Fibroblast of lung (primary cell): ENCODE measurements at places on chromosomes 7 and 10. TPM values are rescaled to one million over a fixed set of nuclear protein-coding genes. Genes with fewer than 3 reads are reported as not detected.
A peak's percentile ranks its signal among the peaks of the same experiment; 100 is the strongest.

DNA sequence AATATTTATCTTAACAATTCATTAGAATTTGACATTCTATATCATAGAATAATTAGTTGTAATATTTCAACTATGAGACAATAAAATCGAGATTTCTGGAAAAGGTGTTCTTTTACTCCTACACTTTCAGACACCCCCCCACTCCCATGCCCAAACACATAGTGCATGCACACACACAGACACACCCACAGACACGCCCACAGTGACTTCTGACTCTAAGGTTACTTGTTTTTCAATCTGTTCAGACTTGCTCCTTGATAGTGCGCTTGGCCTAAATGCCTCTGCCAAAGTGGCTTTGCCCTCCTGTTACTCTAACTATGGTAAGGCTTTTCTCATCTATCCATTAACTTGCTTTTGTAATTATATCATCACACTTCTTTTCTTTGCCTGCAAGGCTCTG lies 144.0 kb upstream of the PPP1R3A start:
- DNase-seq, result no peak

DAGLB gene
- polyA plus RNA-seq, result 14.5 and 17.3 TPM in 2 replicates

GRCh38 chr10:118950190-118950680 lies 79.3 kb upstream of the NANOS1 start:
- peak; percentile 45 for DNase-seq

DNA sequence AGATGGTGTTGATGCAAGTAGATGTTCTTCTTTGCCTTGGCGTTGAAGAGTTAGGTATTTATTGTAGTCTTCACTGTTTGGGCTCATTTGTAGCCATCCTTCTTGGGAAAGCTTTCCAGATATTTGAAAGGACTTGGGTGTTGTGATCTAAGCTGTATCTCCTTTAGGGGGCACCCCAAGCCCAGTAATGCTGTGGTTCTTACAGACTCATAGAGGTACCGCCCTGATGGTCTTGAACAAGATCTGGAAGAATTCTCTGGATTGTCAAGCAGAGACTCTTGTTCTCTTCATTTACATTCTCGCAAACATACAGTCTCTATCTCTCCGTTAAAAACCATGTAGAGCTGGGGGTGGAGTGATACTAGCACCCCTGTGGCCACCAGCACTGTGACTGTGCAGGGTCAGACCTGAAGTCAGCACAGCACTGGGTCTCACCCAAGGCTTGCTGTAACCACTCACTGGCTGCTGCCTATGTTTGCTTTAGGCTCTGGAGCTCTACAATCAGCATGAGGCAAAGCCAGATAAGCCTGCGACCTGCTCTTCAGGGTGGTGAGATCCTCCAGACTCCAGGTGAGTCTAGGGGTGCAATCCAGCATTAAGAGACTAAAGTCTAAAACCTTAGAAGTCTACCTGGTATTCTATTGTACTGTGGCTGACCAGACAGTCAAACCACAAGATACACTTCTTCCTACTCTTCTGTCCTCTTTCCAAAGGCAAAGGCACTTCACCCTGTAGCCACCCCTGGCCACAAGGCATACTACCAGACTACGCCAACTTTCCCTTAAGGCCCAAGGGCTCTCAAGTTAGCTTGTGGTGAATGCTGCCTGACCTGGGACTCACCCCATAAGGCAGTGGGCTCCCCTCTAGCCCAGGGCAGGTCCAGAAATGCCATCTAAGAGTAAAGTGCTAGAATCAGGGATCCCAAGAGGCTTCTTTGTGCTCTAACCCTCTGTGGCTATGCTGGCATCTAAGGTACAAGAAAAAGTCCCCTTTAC lies 209.7 kb upstream of the TMEM196 start:
- peak; percentile 77 for DNase-seq

GRCh38 chr10:13233358-13233757 lies 816 bp downstream of the UCMA start:
- no peak for DNase-seq

DNA sequence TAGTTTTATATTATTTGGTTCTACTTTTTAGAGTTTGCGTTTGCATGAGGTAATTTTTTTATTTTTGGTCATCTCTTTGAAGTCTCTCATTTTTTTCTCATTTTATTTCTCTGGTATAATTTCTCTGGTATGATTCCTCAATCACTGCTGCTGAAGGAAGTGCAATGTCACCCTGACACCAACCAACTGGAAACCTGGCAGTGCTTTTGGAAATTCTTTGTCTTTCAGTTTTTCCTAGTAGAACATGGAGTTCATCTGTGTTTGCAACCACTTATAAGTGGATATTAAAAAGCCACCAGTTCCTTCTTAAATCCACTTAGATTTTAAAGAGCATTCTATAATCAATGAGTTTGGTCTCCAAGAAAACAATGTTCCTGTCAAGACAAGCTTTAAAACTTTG lies 291.8 kb downstream of the PRKG1 start:
- no peak for DNase-seq

- DNase-seq, result no peak
Observed at GRCh38 chr10:122466951-122467381, 5.6 kb downstream of the HTRA1 start.

DNA sequence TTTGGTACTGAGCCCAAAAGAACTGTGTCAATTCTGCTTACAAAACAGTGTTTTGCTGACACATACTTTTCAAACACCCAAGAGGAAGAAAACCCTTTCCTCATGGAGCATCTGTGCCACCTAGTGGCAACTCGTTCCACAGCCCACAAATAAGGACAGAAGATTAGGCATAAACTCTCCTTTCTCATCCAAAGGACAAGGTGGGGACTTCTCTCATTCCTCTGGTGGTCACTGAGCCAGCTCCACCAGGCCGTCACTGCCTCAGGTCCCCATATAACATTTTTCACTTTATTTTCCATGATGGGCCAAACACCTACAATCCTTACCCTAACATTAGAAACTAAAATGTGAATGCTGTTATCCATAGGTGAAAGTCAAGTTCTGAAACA lies 76.9 kb downstream of the RNF216 start:
- DNase-seq, result peak; percentile 79

DNA sequence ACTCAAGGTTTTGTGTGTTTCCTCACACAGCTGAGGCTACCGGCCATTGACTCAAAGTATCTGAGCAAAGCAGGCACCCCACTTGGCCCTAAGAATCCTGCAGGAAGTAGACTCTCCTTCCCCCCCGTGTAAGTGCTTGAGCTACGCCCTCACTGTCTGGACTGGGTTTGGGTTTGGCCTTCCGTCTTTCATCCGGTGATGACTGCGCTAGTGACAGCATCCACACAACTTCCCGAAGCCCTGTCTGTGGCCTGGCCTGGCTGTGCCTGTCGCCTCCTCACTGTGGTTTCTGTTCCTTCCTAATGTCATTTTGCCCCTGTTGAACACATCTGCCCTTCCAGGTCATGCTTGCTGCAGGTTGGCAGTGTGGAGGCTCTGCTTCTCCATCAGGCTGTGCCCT lies 14.5 kb downstream of the C7orf57 start:
- no peak for DNase-seq

- no peak for DNase-seq
Observed at GRCh38 chr7:88355011-88355410, 48.3 kb upstream of the STEAP4 start.

- peak; percentile 39 for DNase-seq
Observed at GRCh38 chr7:132501956-132502355, 74.3 kb downstream of the PLXNA4 start.
